ENCODE measurements at places on chromosomes 6 and 20. TPM values are rescaled to one million over a fixed set of nuclear protein-coding genes. Genes with fewer than 3 reads are reported as not detected.

Gene ASIP
- not detected for total RNA-seq

Gene GDAP1L1
- not detected for total RNA-seq

Gene GJA10
- total RNA-seq, result 3.4 TPM

Gene CLDN20
- not detected for total RNA-seq

Gene CGA
- total RNA-seq, result not detected

Gene NRSN2
- 1.8 TPM for total RNA-seq

Gene COX4I2
- not detected for total RNA-seq

Gene XKR7
- total RNA-seq, result not detected

GRCh38 chr20:4507288-4507719, 214.4 kb upstream of the PRND start:
- no peak for DNase-seq

DNA sequence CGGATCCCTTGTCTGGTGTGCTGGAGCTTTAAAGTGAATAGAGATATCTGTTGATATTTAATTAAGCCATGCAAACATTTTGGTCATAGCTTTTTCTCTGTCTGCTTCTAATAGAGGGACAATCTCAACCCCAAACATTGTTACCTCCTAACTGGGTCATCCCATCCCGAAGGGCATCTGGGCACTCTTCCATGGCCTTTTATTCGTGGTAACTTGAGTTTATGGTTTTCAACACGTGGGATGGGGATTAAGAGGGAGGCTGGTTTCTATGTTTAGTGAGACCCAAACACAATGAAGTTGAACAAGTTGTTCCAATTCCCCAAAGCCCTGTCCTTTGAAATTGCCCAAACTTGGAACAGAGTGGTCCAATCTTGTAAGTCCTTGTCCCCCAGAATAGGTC, 1.4 kb upstream of the ENPP5 start:
- DNase-seq, result no peak

- DNase-seq, result no peak
Observed at GRCh38 chr20:39067526-39068216, 105.5 kb downstream of the DHX35 start.

GRCh38 chr6:16450821-16451220, 212.4 kb downstream of the GMPR start:
- DNase-seq, result no peak

DNA sequence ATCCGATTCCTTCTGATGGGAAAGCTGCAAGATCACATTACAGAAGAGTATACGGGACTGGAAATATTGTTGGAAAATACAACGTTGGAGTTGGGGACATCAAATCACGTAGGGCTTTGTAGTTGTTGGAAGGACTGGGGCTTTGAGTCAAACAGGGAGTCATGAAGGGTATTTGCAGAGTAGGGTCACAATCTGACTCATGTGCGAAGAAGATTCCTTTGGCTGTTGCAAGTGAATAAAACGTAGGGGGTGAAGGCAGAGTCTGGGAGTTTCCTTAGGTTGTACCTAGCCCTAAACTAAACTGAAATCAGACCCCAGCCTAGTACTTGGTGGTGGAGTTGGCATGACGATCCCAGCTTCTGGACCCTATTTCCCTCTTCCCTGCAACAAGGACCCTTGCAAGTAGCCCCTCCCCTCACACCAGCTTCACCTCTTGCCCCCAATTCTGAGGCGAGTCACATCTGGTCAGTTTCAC, 32.3 kb downstream of the SNX5 start:
- no peak for DNase-seq

DNA sequence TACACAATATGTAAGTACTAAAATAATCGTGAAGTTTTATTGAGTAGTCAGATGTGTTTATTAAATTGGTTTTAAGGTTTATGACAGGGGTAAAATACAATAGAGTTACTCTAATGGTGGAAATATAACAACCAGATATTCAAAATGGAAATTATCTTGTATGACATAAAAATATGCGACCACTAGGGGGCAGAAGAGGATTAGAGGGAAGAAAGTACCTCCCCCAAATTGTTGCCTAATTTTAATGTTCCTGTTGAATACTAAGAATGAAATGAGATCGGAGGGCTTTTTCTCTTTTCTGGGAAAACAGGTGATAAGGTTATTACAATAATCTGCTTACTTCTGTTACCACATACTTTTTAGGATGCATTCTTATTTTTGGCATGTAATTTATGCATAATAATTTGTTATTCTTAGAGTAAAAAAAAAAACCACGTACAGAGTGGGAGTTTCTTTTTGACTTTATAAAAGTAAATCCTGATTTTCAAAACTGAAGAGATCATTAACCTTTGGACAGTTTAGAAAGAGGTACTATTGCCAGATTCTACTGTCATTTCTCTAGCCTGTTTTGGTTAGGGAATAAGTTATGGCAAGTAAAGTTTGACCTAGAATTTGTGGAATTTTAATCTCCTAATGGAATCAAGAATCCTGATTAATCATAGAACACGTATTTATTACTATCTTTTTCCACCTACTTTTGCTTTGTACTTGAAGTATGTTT, 159.2 kb downstream of the CD109 start:
- no peak for DNase-seq

GRCh38 chr6:87029711-87030314, 65.1 kb downstream of the CGA start:
- DNase-seq, result no peak

DNA sequence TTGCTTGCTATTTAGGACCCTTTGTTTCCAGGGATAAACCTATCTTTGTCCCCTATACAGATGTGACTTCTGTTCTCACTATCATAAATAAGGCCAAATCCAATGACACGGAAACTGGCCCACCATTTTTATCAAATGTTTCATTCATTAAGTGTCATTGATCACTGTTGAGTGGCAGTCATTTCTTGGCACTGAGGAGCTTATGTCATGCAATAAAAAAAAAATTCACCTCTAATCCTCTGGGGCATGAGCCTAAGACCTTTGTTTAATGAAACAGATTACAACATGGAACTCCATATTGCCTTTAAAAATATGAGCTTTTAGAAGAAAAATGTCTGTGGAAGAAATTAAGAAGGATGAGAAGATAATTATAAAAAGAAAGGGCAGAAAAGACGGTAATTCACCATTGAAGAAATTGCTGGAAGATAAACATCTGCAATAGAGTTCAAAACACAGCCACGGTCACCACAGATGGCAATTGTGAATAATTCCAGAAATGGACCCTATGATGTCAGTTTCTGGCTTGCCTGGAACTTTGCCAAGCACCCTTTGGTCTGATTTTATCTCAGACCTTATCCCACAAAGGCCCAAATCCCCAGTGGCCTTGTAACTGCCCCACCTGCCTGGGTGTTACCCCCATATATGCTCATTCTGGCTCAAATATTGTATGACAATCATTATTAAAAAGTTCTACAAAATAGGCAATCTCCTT, 91.1 kb downstream of the DST start:
- DNase-seq, result no peak

- no peak for DNase-seq
Observed at GRCh38 chr6:52644253-52644652, 26.7 kb upstream of the TMEM14A start.

GRCh38 chr6:110392727-110393126, 22.6 kb downstream of the DDO start:
- no peak for DNase-seq

- DNase-seq, result no peak
Observed at GRCh38 chr6:136843210-136843609, 20.8 kb downstream of the PEX7 start.

- no peak for DNase-seq
Observed at GRCh38 chr6:42704251-42704936, 18.0 kb downstream of the PRPH2 start.

DNA sequence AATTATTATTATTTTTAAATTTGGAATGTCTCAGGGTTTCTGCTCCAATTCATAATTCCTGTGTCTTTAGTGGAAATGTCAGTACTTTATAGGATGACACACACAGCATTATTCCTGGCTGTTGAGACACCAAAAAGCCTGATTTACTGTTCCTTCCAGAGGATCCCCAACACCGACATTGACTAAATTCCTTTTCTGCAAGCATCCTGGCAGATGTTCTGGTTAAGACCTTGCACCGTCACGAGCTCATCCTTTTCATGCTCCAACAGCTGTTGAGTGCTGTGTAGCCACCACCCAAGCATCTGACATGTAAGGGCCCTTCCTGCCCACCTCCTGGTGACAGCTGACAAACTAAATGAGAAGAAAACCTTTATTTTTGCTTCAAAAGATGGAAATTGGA, 284.3 kb upstream of the SULF2 start:
- DNase-seq, result no peak

GRCh38 chr6:56002336-56002735, 126.9 kb upstream of the BMP5 start:
- no peak for DNase-seq

GRCh38 chr6:12083763-12084162, 71.7 kb downstream of the HIVEP1 start:
- no peak for DNase-seq

- DNase-seq, result peak; percentile 19
Observed at GRCh38 chr6:139533573-139534471, 159.4 kb upstream of the CITED2 start.

DNA sequence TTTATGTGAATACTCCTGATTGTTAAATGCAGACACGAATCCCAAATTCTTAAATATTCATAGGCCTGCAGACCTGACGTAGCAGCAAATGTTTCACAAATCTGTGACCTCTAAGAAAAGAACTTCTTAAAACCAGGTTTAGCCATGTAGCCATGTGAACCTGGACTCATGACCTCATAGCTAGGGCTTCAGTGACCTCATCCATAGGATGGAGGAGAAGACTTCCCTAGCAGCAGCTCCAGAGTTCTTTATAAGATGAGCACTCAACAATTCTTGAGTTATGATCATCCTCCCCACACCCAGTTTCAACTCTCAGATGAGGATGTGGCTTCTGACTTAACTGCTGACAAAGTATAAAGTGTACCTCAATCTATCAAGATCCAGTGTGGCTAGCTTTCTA, 45.8 kb upstream of the TCF21 start:
- DNase-seq, result no peak

DNA sequence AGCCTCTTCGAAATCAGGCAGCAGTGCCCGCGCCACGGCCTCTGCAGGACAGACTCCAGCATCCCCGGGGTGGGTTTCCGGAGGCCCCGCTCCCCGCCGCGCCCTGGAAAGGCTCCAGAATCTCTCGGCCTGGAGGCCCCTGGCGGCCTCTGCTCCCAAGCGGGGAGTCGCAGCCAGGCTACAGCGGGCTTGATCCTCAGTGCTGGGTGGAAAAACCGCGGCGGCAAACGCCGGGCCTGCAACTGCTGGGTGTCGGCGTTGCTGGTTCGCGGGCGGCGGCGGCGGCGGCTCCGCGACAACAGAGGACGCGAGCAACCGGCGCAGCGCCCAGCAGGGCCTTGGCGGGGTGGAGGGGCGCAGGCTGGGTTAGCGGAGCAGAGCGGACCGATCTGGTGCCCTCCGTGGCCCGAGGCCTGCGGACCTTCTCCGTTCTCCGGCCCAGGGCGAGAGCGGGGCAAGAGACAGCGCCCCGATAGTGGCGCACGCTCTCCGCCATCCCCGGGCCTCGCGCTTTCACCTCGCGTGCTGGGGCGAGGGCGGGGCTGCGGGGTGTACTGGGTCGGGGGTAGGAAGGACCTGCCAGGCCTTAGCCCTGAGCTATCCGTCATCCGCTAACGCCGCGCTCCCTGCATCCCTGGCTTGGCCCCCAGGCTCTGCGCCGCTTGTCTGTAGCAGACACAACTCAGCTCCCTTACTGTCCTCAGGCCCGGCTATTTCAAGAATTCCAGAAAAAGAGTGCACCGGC, 3.4 kb upstream of the ZNF292 start:
- peak; percentile 73 for DNase-seq

DNA sequence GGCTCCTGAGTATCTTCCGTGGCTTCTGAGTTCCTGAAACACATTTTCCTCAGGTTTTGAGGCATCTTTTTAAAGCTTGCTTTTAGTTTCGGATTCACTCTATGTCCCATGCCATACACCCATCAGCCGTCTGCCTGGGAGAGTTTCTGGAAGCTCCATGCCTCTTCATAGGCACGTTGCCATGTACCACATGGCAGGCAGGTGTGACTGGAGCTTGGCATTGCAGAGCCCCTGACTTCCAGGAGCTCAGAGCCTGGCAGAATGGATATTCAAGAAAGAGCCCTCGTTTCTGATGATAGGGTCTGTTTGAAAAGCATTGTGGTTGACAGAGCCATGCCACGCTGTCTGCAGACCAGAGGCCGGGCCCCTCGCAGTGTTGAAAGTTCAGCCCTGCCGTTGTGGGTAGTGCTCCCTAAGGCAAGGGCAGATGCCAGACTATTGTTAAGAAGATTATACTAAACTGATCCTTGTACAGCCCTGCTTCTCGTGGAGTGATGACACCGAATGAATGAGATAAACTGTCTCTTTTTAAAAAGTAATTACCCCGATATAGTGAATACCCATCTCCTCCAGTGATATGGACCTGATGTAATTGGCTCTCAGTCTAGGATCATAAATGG, 100.0 kb downstream of the RPP40 start:
- DNase-seq, result no peak

DNA sequence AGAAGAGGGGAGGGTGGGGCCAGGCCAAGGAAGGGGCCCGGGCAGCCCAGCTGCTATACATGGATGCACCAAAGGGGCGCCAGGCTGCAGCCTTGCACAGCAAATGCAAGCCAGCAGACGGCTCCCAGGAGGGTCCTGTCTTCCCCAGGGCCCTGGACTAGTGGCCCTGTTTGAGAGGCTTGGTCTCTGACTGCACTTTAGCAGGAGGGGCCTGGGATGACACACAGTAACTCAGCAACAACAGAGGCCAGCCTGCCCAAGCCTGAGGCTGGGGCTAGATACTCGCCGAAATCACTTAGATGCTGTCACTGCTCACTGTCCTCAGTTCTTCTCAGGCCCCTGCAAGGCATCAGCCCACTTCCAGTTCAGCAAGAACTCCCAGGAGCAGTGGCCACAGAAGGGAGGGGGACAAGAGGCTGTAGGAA, 73.5 kb downstream of the TRAM2 start:
- DNase-seq, result no peak
